ENCODE measurements at places on chromosomes 11 and 22.

DNA sequence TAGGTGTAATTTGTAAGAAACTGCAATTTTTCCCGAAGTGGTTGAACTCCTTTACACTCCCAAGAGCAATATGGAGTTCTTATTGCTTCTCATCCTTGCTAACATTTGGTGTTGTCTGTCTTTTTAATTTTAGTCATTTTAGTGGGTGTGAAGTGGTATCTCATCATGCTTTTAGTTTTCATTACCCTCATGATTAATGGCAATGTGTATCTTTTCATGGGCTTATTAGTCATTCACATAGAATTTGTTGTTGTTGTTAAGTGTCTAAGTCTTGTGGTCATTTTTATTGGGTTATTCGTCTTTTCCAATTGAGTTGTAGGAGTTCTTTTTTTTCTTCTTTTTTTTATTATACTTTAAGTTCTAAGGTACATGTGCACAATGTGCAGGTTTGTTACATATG is 238.3 kb upstream of the SESN3 start:
- no peak for DNase-seq

- no peak for DNase-seq
Observed at GRCh38 chr11:115146425-115146824, 357.8 kb downstream of the CADM1 start.

DNA sequence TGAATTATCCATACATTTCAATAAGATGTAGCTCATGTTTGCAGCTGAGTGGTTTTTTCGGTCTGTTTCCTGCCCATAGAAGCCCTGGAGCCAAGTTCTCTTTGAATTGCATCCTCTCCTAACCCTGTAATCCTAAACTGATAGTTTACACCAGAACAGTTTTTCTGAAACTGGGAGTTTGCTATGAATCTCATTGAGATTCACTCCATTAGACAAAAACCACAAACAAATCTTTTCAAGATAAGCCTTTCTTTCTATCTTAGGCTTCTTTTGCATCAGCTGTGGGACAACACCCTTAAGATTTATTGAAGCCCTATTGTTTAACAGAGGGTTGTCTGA is 324.8 kb downstream of the DYNC2H1 start:
- DNase-seq, result no peak

GRCh38 chr11:44766972-44767278 is 40.2 kb downstream of the TSPAN18 start:
- no peak for DNase-seq

- no peak for DNase-seq
Observed at GRCh38 chr11:100404907-100405306, 282.2 kb upstream of the ARHGAP42 start.

DNA sequence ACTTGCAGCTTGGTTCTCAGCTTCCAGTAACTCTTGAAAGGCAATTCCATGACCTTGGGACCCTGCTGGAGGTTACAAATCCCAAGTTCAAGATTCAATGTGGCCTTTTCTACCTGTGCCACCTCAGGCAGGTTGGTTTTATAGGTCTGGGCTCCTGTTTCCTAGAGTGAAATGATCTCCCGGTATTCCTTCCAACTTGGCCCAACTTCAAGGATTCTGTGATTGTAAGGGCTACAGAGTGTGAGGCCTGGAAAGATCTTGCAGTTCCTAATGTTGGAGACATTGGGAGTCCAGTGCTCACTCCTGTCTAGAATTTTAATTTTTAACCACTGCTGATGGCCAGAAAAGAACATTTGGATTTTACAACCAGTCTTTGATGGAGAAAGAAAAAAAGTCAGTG is 91.6 kb downstream of the LDLRAD3 start:
- no peak for DNase-seq

DNA sequence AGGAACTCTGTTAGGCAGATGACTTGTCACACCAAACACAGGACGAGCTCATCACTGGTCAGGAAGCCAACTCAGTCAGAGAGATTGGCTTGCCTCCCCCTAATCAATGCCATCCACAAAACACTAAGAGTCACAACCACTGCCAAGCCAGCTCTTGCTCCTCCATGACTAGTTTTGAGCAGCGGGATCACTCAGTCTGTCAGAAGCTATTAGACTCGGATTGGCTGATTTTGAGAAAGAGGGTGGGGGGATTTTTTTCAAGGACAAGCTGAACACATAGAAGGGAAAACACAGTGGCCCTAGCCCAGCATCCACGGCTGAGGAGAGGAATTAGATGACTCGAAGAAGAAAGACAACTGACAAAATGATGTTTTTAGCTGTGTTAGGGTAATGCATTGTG is 55.9 kb downstream of the SEZ6L start:
- no peak for DNase-seq

GRCh38 chr11:123561431-123561800 is 93.0 kb downstream of the SCN3B start:
- no peak for DNase-seq

- DNase-seq, result peak; percentile 44
Observed at GRCh38 chr11:64500176-64501013, 90.6 kb upstream of the SLC22A12 start.

DNA sequence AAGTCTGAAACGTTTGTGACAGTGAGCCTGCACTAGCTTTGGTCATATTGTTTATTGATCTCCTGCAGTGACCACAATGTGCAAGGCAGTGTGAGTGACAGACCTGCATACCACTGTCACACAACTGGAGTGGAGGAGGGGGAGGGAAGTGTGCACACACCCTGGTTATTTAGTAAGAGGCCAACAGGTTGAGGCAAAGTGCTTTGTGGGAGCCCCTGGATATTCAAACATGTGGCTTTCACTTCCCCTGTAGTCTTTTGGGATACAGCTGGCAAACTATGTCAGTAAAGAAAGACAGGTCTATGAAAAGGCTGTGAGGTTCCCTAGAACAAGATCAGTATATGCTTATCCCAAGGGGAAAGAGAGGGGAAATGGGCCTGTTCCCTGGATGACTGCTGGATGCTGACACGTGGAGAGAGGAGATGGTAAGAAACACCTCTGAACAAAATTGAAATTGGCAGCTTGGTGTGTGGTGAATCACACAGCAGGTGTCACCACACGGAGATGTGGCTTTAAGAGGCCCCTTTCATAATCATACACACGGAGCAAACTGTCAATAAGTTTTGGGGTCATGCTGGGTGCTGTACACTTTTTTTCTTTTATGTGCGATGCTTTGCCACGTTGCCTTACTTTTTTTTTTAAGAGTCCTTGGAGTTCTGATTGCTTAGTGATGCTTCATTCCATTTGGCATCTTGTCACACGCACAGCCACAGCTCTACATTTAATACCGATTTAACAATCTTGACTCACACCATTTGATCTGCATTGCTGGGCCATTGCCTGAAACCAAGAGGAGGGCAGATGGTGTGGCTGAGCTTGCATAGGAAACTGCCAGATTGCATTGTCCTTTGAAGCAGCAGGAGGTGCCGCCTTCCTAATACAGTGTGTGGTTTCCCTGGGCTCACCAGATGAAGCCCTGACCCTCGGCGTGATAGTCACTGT is 11.3 kb downstream of the OSBP2 start:
- no peak for DNase-seq

DNA sequence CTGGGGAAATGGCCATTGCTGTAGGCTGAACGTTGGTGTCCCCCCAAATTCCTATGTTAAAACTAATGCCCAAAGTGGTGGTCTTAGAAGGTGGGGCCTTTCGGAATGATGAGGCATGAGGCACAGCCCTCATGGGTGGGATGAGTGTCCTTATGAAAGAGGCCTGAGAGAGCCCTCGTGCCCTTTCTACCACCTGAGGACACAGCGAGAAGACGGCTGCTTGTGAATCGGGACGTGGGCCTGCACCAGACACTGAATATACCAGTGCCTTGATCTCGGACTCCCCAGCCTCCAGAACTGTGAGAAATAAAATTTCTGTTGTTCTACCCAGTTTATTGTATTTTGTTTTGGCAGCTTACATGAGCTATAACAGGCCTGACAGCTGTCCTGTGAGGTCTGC is 162.9 kb upstream of the B3GAT1 start:
- no peak for DNase-seq

DNA sequence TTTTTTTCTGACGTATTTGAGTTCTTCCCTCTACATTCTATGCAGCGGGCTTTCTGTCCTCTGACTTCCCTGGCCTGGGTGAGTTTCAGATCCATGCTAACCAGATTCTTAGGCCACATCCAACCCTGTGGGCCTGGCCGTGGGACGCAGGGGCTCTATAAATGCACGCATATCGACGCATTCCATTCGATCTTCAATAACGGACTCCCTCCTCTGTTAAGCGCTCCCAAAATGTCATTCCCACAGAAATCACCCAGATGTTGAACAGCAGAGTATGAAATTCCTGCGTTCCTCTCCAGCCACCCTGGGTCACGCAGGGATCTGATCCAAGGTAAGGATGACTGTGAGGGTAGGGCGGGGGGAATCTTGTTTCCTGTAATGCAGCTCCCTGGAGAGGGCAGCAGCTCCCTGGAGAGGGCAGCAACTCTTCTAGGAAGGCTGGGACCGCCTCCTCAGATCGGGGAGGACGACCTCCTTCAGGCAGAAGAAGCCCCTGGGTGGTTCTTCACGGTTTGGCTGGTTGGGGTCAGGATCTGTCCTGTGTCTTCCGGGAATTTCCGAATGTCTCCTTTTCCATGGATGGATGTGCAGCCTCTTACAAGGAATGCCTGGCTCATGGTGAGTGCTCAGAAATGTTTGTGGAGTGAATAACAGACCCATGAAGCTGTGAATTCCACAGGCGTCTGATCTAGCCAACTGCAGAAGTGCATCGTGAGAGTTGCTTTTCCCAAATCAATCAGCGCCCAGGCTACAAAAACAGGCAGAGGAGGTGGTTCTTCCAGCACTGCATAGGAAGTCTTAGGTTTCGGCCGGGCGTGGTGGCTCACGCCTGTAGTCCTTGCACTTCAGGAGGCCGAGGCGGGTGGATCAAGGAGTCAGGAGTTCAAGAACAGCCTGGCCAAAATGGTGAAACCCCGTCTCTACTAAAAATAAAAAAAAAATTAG is 12.2 kb downstream of the MRGPRD start:
- DNase-seq, result no peak

- no peak for DNase-seq
Observed at GRCh38 chr22:23565305-23565914, 14.7 kb downstream of the IGLL1 start.

DNA sequence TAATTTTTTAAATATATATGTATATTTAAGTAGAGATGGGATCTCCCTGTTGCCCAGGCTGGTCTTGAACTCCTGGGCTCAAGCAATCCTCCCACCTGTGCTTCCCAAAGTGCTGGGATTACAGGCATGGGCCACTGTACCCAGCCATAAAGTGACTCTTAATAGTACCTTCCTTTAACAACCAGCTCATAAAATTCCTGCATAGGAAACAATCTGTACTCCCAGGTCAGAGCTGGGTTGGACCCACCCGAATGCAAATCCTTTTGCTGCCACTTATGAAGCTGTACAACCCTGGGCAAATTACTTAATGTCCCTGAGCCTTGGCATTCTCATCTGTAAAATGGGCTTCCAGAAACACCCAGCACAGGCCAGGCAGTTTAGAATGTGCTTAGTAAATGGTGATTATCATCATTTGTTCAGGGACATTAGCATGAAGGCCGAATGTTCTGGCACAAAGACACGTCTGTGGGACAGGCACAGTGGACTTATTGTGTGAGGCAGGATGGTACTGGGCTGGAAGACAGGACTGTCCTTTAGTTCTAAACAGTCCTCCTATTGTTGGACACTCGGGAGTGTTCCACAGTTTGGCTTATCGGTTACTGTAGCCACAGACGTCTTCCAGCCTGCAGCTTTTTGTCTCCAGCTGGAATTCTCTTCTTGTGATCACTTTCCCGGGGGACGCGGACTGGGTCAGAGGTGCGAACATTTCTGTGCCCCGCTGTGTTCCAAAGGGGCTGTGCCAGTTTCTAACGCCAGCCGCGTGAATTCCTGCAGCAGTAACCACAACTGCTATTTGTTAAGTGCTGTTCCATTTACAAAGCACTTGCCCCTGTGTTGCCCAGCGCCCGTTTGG is 6.0 kb downstream of the PDXP start:
- DNase-seq, result no peak

GRCh38 chr11:104934594-104934993 is 33.8 kb downstream of the CASP4 start:
- DNase-seq, result no peak

- DNase-seq, result no peak
Observed at GRCh38 chr11:134792044-134792443, 380.0 kb upstream of the B3GAT1 start.

DNA sequence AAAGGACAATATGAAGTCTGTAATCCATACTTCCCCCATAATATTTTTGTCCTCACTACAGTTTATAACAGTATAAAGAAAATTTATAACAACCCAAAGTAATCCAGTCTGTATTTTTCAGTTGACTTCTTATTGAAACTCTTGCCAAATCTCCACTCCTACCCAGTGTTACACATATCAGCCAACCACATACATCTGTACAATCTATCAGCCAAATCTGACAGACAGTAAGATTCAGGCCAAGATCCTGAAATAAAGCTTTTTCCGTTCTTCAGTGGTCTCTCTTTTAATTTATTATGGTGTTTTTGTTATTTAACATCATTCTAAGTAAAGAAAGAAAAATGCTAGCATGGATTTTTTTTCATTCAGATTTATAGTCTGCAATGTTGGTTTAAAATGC is 2370.9 kb upstream of the RAG2 start:
- DNase-seq, result no peak

- no peak for DNase-seq
Observed at GRCh38 chr11:124724979-124725718, 14.6 kb upstream of the NRGN start.

- no peak for DNase-seq
Observed at GRCh38 chr11:133726542-133726941, 118.8 kb downstream of the SPATA19 start.

- no peak for DNase-seq
Observed at GRCh38 chr11:101104716-101105115, 24.9 kb downstream of the PGR start.

DNA sequence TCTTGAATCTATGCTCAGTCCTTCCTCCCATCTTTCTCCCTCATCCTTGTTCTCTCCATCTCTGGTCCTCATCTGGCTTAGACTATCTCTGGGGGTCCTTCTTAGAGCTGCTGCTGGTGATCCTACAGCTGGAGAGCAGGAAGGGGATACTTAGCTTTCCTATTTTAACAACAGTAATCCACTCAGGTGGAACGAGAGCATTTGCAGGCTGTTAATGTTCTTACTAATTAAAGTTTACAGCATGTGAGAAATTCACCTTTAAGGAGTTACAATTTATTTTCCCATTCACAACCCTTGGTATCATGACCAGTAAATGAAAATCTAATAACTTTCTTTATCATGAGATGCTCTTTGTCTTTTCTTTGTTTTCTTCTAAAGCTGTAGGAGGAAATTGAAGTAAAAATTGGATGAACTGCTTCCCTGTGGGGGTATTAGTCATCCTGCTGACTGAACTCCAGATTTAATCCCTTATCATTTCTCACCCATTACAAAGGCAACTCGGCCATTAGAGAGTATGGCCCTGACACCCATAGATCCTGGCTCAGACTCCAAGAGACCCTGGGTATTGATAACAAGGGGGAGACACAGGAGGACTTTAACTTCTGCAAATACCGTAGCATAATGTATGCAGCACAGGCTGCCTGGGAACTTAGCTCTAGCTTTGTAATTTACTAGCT is 37.6 kb upstream of the MTNR1B start:
- peak; percentile 10 for DNase-seq

GRCh38 chr22:20549232-20549841 is 41.9 kb downstream of the MED15 start:
- no peak for DNase-seq
